ENCODE measurements at places on chromosomes 7 and 10.

DNA sequence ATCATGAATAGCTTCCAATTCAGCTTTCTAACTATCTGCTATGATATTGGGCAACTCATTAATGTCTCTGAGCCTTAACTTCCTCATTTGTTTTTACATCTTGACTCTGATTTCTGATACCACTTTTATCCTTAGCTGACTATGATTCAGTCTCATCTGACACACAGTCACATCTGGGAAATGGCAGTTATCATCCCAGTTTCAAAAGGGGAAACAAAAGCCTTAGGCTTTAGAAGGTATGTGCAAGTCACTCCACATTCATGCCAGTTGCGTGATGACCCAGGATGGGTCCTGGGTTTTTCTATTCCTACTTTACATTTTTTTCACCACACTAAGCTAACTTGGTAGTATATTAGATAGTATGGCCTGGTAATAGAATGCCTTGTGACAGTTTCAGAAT, 12.7 kb downstream of the SCIN start:
- DNase-seq = no peak

- no peak for DNase-seq
Measured at GRCh38 chr10:121721257-121721656, 123.0 kb upstream of the FGFR2 start.

- DNase-seq = no peak
Measured at GRCh38 chr10:131963350-131963749, 18.4 kb downstream of the BNIP3 start.

DNA sequence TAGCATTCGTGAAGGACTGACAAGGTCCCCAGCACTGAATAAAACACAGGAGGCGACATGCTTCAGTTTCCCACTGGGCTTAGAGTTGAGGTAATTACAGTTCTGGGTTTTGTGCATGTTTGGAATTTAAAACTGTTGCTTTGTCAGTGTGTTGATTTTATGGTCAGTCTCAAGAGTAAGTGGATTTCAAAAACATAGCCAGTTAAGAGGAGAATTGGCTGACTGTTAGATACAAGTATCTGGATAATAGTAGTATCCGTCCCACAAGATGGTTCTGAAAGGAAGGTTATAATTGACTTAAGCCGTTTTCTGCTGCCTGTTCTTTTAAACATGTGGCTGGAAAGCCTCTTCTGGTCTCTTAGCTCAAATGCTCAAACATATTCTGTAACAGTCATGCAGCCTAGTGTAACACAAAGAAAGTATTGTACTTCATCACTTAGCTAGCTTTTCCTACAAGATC, 170.9 kb downstream of the POLR1F start:
- no peak for DNase-seq

GRCh38 chr10:60707841-60708240, 70.4 kb upstream of the CDK1 start:
- no peak for DNase-seq

- DNase-seq = no peak
Measured at GRCh38 chr7:157694376-157694665, 357.5 kb downstream of the DNAJB6 start.

- DNase-seq = no peak
Measured at GRCh38 chr10:124138195-124138882, 44.9 kb upstream of the CHST15 start.

DNA sequence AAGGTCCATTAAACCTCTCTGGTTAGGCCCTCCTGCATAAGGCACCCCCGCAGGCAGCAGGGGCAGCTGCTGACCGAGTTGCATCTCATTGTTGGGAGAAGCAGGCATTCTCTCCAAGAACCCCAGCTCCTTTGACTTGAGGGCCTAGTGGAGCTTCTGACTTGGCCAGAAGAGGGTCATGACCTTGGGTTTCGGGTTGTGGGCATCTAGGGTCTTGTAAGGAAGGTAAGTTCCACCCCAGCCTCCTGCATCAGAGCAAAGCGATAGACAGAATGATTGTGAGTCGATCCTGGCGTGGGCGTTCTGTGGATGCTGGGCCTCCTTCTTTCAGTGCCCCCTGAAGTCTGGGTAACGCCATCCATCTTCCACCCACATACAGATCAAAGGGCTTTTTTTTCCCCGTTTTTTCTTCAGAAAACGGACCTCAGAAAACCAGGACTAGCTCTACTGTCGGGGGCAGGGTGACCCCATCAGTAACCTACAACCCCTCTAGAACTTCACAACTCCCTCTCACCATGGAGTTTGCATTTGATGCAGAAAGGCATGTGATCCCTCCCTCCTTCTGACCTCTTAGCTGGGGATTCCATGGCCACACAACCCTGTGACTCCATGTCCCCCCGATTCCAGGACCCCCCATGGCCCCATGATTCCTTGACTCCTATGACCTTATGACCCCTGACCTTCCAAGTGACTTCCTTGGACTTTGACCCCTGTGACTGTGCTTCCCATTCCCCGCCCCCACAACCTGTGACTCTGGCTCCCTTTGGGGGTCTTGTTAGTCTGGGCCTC, 3.0 kb downstream of the SEMA4G start:
- no peak for DNase-seq

DNA sequence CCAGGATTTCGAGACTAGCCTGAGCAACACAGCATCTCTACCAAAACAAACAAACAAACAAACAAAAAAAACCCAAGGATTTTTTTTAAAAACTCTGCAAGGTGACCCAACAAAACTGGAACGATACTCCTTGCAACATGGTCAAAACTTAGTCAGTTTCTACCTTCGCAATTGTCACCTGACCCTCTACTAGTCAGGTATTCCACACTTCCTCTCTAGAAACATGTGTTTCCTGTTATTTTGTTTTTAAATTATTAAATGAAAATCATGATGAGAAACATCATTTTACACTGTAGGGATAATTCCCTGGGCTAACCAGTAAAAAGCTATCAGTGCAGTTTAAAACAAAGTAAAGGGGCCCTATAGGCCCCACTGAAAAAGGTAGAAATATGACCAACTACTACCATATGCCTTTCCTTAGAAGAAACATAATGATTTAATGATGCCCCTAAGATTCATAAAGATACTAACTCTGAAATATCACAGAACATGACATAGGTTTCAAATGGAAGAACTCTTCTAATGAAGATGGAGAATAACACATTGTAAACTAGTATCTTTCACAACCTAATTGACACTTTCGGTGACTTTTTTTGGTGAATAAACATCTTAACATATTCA, 8.7 kb downstream of the BRAF start:
- no peak for DNase-seq

- DNase-seq = no peak
Measured at GRCh38 chr7:48251766-48252165, 80.5 kb downstream of the ABCA13 start.

DNA sequence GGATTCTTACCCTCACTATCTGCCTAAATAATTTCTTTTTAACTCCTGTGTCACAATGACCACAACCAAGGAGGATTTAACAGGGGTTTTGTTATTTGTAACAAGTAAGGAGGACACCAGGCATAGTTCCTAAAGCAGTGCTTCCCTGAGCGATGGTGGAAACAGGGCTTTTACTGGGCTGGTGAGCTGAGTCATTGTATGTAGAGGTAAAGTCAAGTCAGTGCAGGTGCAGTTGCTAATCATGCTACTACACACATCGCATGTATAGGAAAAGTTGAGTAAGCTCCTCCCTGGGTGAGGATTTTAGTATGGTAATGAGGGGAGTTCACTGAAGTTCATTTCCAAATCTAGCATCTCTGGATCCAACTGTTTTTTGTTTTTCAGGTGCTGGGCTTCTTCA, 22.9 kb upstream of the ABCA13 start:
- no peak for DNase-seq

DNA sequence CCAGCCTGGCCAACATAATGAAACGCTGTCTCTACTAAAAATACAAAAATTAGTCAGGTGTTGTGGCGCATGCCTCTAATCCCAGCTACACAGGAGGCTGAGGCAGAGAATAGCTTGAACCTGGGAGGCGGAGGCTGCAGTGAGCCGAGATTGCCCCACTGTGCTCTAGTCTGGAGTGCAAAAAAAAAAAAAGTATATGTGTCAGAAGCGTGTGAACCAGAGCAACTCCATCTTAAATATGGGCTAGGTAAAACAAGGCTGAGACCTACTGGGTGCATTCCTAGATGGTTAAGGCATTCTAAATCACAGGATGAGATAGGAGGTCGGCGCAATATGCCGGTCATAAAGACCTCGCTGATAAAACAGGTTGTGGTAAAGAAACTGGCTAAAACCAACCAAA, 6.2 kb downstream of the CCL24 start:
- no peak for DNase-seq

GRCh38 chr7:155670521-155670920, 26.1 kb downstream of the RBM33 start:
- no peak for DNase-seq

GRCh38 chr10:96170230-96170629, 40.1 kb downstream of the ZNF518A start:
- no peak for DNase-seq

GRCh38 chr10:79331709-79332108, 15.6 kb upstream of the PPIF start:
- DNase-seq = peak; percentile 44

DNA sequence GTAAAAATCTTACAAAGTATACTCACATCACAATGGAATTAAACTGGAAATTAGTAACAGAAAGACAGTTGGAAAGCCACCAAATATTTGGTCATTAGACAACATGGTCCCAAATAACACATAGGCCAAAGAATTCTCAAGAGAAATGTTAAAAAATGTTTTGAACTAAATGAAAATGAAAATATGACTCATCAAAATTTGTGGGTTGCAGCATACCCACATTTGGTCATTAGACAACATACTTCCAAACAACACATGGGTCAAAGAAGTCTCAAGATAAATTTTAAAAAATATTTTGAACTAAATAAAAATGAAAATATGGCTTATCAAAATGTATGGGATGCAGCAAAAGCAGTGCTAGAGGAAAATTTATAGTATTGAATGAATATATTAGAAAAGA, 130.6 kb downstream of the MARCHF5 start:
- no peak for DNase-seq

GRCh38 chr10:24503461-24504320, 220.0 kb downstream of the ARHGAP21 start:
- DNase-seq = no peak

DNA sequence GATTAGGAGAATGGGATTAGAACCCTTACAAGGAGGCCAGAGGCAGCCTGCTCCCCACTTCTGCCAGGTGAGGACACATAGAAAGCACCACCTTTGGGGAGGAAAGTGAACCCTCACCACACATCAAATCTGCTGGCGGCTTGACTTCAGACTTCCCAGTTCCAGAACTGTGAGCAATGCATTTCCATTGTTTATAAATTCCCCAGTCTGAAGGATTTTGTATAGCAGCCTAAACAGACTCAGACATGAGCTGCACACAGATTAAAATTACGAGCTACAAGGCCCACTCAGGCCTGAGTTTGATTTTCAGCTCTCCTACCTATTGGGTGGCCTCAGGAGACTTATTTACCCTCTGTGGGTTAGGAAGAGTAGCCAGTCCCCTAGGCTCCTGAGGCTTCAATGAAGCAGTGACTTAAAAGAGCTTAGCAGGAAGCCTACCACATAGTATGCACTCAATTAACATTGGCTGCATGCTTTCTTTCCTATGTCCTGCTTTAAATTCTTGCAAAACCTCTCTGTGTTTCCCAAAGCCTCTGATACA, 350.7 kb upstream of the ZMIZ1 start:
- DNase-seq = no peak

- DNase-seq = no peak
Measured at GRCh38 chr10:44327461-44327860, 57.4 kb downstream of the CXCL12 start.

Data from fibroblast of skin of left quadriceps (primary cell).